CD4-positive, alpha-beta T cell treated with Interleukin-21 for 1 hour (primary cell): ENCODE measurements at places on chromosomes 5 and 9.

DNA sequence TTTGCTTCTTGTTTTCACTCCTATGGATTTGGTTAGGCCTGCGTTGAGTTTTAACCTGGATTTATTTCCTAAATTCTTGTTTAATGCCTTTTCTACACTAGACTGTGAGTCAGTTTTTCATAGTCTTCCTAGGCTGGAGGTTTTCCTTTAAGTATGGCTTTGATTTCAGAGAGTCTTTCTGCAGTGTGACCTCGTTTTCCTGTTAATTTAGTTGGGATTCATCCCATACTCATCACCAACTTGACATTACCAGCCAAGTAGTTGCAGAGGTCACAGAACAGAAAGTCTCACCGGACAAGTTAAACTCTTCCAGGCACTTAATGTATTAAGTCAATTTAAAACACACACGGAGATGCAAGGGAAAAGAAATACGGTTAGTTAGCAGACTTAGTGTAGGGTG lies 29.7 kb upstream of the AUH start:
- no peak for DNase-seq

- no peak for DNase-seq
Measured at GRCh38 chr9:137497921-137498719, 39.0 kb upstream of the NSMF start.

- no peak for DNase-seq
Measured at GRCh38 chr5:23303435-23303834, 204.0 kb upstream of the PRDM9 start.

GRCh38 chr5:116573279-116573701 lies 1.3 kb downstream of the SEMA6A start:
- DNase-seq, result no peak

DNA sequence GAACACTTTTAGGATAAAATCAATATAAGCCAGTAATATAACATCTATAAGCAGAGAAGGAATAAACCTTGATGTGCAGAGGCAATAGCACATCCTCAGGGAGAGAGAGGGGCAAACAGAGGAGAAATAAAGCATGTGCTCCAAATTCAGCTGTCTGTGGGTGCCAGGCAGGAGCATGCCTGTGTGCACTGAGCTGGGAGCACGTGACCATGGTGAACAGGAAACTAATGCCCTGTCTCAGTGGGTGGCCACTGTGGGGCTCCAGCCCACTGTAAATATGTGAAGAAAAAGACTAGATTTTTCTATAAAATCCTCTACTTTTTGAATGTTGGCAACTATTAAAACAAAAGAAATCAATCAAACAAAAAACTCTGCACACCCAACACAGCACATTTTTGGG lies 55.3 kb downstream of the FYB1 start:
- DNase-seq, result peak; percentile 56

- no peak for DNase-seq
Measured at GRCh38 chr9:9752722-9753121, 860.1 kb downstream of the PTPRD start.

DNA sequence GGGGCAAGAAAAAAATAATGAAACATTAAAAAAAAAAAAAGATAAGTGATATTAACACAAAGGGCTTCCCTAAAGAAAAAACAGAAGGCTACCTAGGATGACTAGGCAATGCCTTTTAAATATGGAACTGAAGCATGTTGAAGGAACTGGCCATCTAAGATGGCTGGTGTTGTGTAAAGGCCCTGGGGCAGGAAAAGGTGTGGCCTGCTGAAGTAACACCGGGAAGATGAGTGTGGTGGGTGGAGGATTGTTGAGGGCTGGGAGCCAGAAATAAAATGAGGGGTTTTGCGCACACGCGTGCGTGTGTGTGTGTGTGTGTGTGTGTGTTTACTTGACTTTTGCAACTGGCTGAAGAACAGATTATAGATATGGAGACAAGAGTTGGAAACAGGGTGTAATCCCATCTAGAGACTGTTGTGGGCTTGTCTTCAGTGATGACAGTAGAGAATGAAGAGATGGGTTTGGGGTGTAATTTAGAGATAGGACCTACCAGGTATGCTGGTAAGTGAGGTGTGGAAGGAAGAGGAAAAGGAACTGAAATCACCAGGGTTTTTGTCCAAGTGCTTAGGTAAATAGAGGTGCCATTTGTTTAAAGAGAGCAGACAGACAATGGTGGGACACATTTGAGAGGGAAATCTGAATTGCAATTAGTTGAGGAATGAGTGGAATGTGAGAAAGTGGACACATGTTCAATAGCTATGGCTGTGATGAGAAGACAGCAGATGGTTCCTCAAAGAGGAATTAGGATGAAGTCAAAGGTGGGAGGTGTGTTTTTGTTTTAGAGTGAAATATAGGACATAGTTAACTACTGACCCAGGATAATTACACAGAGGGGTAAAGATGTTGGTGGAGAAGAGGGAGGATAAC lies 33.9 kb downstream of the RAD23B start:
- no peak for DNase-seq

- DNase-seq, result no peak
Measured at GRCh38 chr5:143742951-143743350, 69.0 kb upstream of the HMHB1 start.
